Neural progenitor cell (in vitro differentiated cells): ENCODE measurements at places on chromosomes 11 and 22. TPM values are rescaled to one million over a fixed set of nuclear protein-coding genes. Genes with fewer than 3 reads are reported as not detected.

GRCh38 chr11:44562845-44563460, 2.5 kb upstream of the CD82 start:
- no peaks in the 10 kb centered on the region for H3K36me3 ChIP-seq
- no peak overlapping the region for H3K27ac ChIP-seq
- peaks cover 16% of the 10 kb centered on the region for H3K27me3 ChIP-seq
- no peak for DNase-seq
- peaks cover 38% of the 10 kb centered on the region for H3K4me1 ChIP-seq

- no peaks in the 10 kb centered on the region for H3K27me3 ChIP-seq
- DNase-seq = peak; percentile 51
- H3K4me3 ChIP-seq = no peak overlapping the region
These were observed 37.0 kb downstream of the GAB2 start for GRCh38 chr11:78380615-78381051.

- no peaks in the 10 kb centered on the region for H3K27me3 ChIP-seq
- H3K4me1 ChIP-seq = no peaks in the 10 kb centered on the region
- H3K36me3 ChIP-seq = no peaks in the 10 kb centered on the region
- H3K27ac ChIP-seq = no peak overlapping the region
- no peak for DNase-seq
These were observed 35.6 kb downstream of the GNAZ start for GRCh38 chr22:23105919-23106318.

DNA sequence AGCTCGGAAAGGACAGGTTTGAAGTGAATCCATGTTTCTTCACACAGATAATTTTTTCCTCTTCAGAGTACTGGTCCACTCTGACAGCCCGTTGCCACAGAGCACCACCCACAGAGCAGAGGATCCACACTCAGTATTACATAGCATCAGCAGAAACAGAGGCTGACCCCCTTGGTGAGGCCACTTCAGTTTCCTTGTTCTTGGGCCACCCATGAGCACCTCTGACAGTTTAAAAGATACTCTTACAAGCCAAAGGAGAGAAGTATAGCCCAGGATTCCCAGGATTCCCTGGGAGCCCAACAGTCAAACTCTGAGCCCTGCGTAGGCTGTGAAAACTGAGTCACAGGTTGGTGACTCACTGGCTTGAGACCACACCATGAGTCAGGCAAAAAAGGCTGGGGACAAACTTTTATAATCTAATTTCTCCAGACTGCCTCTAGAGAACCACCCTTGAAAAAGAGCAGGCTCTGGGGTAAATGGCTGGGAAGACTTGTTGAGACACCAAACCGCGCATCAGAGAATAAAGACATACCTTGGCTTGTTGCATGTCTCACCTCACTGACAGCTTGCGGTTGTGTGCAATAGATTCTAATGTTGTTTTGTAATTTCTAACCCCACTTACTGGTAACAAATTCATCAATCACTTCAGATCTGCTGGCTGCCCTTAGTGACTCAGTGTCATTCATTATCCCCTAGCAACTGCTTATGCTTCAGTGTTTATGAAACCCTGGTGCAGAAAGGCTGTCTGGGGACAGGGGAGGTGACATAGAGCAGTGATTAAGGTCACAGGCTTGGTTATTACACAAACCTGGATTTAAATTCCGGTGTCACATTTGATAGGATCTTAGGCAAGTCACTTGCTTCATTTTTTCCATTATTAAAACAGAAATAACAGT, 56.9 kb upstream of the PRSS23 start:
- H3K27ac ChIP-seq = no peak overlapping the region
- peaks cover 10% of the 10 kb centered on the region for H3K4me1 ChIP-seq
- no peak overlapping the region for H3K4me3 ChIP-seq
- no peaks in the 10 kb centered on the region for H3K27me3 ChIP-seq
- H3K36me3 ChIP-seq = no peaks in the 10 kb centered on the region
- no peak for DNase-seq

GRCh38 chr11:107354780-107355179, 102.8 kb downstream of the CWF19L2 start:
- H3K27me3 ChIP-seq = no peaks in the 10 kb centered on the region
- no peak overlapping the region for H3K4me3 ChIP-seq
- DNase-seq = no peak
- H3K36me3 ChIP-seq = no peaks in the 10 kb centered on the region
- no peaks in the 10 kb centered on the region for H3K4me1 ChIP-seq

DNA sequence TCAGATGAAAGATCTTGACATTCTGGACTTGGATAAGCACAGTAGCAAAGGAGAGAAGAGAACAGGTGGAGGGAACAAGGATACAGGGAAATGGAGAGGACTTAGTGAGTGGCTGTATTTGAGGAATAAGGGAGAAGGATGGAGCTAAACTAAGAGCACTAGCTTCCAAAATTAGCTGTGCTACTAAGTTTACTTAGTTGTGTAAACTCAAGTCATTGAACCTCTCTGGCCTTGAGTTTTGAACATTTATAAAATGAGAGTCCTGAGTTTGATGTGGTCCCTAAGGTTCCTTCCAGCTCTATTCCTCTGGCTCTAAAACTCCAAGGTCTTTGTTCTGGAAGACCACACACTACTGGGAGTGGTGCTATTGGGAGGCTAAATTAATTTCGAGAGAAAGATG, 100.7 kb downstream of the TRIM44 start:
- DNase-seq = no peak
- H3K27me3 ChIP-seq = no peaks in the 10 kb centered on the region
- no peak overlapping the region for H3K27ac ChIP-seq
- H3K4me3 ChIP-seq = no peak overlapping the region

DNA sequence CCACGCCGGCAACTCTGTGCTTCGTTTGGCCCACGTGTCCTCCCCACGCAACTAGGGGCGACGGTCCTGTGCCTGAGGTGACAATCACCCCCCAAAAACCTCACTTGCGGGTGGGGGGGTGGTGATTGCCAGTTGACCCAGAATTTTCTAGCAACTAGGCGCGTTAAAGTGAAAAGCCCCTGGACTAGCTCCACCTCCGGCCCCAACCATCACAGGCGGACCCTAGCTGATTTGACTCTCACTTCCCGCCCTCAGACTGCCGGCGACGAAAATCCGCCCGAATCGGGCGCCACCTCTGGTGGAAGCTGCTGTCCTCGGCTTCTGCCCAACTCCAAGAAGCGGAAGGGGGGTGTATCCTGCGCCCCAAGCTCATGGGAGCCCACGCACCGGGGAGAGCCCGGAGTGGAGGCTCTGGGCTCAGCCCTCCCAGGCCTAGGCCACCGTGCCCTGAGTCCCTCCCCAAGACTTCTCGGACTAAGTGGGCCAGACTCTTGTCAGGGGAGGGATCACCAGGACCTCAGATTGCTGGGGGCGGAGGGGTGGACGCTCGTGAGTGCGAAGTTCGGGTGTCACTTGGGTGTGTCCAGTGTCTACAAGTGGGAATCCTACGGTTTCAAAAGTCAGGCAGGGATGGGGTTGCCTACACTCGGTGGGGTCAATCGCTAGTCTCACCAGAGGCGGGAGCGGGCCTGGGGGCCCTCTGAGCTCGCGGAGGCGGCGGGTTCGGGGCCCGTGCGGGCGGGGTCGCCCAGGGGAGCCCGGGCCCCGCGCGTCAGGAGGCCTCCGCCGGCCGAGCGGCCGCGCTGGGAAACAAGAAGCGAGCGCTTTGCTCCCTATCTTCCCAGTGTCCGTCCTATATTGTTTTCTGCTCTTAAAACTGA, 12.3 kb downstream of the PAX6 start:
- peak overlapping the region; percentile 39 for H3K4me3 ChIP-seq
- H3K36me3 ChIP-seq = peaks cover 33% of the 10 kb centered on the region
- peaks cover 51% of the 10 kb centered on the region for H3K27me3 ChIP-seq
- peak; percentile 94 for DNase-seq

DNA sequence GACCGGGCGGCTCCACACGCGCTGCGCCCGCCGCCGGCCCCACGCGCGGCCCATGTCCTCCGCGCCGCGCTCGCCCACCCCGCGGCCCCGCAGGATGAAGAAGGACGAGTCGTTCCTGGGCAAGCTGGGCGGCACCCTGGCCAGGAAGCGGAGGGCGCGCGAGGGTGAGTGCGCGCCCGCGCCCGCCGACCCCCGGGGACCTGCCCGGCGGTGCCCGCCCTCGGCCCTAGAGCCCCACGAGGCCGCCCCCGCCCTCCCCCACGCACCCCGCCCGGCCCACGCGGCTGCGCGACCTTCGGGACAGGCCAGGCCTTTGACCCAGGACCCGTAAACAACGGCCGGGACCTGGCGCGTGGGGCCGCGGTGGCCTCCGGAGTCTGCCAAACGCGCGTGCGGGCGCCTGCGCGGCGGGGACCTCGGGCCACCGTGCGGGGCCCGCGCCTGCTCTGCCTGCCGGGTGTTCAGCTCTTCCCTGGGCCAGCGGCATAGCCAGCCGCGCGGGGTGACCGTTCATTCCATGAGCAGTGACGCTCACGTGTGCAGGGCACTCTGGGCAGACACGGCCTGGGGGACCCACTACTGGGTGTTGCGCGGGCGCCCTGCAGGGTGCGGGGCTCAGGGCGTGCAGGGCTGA, at the start of gene PARVB:
Gene PARVB, plus strand, starts transcription at position 15 of the 634 bp plus-strand sequence. Its CDS starts 38 bp downstream, at position 53.
- peaks cover 5% of the 10 kb centered on the region for H3K4me1 ChIP-seq
- peaks cover 30% of the 10 kb centered on the region for H3K27me3 ChIP-seq
- no peak within 1 kb of the TSS for H3K27ac ChIP-seq
- H3K36me3 ChIP-seq = no peaks in the 10 kb centered on the region

DNA sequence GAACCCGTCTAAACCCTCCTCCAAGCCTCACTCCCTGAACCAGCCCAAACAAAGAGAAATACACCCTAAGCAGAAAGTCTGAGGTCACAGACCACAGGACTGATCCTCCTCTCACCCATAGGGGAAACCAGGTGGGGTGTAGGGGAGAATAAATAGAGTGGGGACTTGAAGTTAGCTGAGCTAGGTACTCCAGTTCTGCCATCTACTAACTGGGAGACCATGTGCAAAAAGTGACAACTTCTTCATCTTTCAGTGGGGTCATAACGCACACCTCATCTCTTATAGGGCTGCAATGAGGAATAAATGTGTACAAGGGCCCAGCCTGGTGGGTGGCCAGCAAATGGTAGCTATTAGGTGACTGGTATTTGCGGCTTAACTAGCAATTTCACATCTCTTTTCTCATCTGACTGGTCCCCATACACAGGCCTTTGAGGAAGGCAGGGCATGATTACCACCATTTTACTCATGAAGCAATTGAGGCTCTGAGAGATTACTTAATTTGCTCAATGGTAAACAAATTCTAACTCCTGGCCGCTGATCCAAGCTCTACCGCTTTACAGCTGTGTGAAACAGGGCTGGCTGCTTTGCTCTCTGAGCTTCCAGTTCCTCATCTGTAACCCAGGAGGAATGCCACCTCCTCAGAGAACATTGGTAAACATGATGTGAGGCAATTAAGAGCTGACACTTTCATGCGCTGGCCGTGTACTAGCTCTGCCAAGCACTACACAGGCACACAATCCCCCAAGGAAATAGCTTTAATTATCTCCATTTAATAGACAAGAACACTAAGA, 16.6 kb downstream of the TBC1D10A start:
- H3K27me3 ChIP-seq = no peaks in the 10 kb centered on the region
- no peak for DNase-seq
- no peak overlapping the region for H3K27ac ChIP-seq

DNA sequence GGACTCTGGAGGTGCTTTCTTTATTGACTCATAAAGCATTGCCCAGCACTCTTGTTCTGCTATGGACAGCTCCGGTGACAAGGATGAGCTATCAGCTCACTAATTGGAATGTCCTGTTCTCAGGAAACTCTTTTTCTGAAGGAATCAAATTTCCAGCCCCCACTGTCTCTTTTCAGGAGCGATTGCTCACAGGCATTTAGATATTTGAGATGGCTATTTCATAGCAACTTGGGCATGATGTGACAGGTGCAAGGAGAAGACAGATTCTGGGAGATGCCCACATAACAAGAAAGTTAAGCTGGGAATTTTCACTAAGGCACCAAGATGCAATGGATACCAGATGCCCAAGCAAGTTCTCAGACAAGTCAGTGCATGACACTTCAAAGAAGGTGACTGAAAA, 123.4 kb upstream of the CSNK2A3 start:
- peaks cover 10% of the 10 kb centered on the region for H3K4me1 ChIP-seq
- no peak for DNase-seq
- H3K27ac ChIP-seq = no peak overlapping the region
- H3K27me3 ChIP-seq = no peaks in the 10 kb centered on the region

- H3K27me3 ChIP-seq = no peaks in the 10 kb centered on the region
- no peak overlapping the region for H3K4me3 ChIP-seq
- no peaks in the 10 kb centered on the region for H3K36me3 ChIP-seq
- no peak for DNase-seq
- H3K27ac ChIP-seq = no peak overlapping the region
- peaks cover 7% of the 10 kb centered on the region for H3K4me1 ChIP-seq
These were observed 23.4 kb upstream of the CREB3L1 start for GRCh38 chr11:46254133-46254491.

GRCh38 chr11:115244296-115244695, 259.9 kb downstream of the CADM1 start:
- H3K27ac ChIP-seq = no peak overlapping the region
- H3K4me3 ChIP-seq = no peak overlapping the region
- no peaks in the 10 kb centered on the region for H3K36me3 ChIP-seq

GRCh38 chr11:17369684-17370243, 18.2 kb downstream of the NCR3LG1 start:
- no peak overlapping the region for H3K27ac ChIP-seq
- H3K4me1 ChIP-seq = no peaks in the 10 kb centered on the region
- no peak overlapping the region for H3K4me3 ChIP-seq
- no peak for DNase-seq
- H3K27me3 ChIP-seq = no peaks in the 10 kb centered on the region
- no peaks in the 10 kb centered on the region for H3K36me3 ChIP-seq

GRCh38 chr11:38498721-38499120, 1900.7 kb upstream of the RAG2 start:
- H3K27ac ChIP-seq = no peak overlapping the region
- H3K4me3 ChIP-seq = no peak overlapping the region
- no peaks in the 10 kb centered on the region for H3K36me3 ChIP-seq
- DNase-seq = no peak

DNA sequence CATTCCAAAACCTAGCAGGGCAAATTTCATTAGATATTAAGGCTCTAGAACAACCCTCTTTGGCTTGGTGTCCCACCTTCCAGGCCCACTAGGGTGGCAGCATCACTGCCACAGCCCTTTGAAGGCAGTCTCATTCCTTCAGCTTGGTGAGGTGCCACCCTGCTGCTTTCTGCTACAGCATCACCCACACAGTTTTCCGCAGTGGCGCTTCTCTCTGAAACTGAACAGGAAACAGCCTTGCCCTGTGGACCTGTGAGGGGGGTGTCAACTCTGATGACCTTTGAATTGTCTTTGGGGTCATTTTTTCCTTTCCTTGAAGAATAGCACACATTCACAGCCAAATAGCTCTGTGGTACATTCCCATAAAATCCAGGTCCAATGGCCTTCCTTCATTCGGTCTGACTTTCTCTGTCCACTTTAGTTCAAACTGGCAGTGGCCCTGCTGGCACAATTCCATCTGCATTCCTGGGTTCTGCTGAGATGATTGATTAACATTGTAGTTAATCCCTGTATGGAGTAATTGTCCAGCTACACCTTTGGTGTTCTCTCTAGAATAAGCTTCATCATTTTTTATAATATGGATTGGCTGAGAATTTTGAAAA, 251.9 kb upstream of the FAT3 start:
- H3K4me1 ChIP-seq = peaks cover 8% of the 10 kb centered on the region
- H3K27me3 ChIP-seq = no peaks in the 10 kb centered on the region
- H3K4me3 ChIP-seq = no peak overlapping the region
- no peak overlapping the region for H3K27ac ChIP-seq

- H3K4me1 ChIP-seq = peaks cover 16% of the 10 kb centered on the region
- no peaks in the 10 kb centered on the region for H3K27me3 ChIP-seq
- H3K36me3 ChIP-seq = no peaks in the 10 kb centered on the region
- no peak overlapping the region for H3K4me3 ChIP-seq
- DNase-seq = peak; percentile 45
These were observed 1.5 kb downstream of the TCIRG1 start for GRCh38 chr11:68040101-68040956.

DUSP8 gene
- 0.09 and 0.28 TPM in 2 replicates for total RNA-seq

CSF2RB gene
- 0.03 TPM in 1 of 2 replicates, not detected in the other for total RNA-seq

AQP11 gene
- total RNA-seq = 0.24 and 1.1 TPM in 2 replicates

FAM83F gene
- 0.09 and 0.56 TPM in 2 replicates for total RNA-seq

NPTXR gene
- 0.99 and 2.5 TPM in 2 replicates for total RNA-seq

SLC22A6 gene
- total RNA-seq = not detected in 2 replicates
